Upper lobe of left lung (tissue), 6 donors: ENCODE measurements at places on chromosomes 13 and 19.
A peak's percentile ranks its signal among the peaks of the same experiment; 100 is the strongest.

DNA sequence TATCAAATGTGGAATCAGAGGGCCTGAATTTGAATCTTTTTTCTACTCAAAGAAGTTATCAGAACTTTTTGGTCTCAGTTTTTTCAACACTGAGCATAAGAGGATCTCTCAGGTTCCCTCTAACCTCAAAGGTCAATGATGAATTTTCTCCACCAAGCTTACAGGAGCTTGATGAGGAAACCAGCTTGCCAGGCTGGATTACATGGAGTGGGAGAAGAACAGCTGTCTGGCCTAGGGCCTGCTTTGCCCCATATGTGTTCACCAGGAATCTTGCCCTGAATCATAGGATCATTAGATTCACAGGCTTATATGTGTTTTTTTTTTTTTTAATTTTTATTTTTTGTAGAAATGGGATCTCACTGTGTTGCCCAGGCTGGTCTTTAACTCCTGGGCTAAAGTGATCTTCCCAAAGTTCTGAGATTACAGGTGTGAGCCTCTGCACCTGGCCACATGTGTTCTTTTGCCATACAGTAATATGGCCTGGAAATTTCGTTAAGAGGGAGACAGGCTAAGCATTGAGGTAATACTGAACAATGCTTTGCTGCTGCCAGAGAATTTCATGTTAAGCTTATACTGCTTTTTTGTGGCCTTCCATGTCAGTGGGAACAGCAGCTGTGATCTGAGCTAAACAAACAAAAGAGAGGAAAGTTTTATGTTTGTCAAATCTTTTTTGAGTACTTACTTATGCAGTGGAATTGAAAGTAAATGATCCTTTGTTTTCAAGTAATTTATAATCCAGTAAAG, 110.6 kb downstream of the DNAJC3 start:
- DNase-seq = no peak

DNA sequence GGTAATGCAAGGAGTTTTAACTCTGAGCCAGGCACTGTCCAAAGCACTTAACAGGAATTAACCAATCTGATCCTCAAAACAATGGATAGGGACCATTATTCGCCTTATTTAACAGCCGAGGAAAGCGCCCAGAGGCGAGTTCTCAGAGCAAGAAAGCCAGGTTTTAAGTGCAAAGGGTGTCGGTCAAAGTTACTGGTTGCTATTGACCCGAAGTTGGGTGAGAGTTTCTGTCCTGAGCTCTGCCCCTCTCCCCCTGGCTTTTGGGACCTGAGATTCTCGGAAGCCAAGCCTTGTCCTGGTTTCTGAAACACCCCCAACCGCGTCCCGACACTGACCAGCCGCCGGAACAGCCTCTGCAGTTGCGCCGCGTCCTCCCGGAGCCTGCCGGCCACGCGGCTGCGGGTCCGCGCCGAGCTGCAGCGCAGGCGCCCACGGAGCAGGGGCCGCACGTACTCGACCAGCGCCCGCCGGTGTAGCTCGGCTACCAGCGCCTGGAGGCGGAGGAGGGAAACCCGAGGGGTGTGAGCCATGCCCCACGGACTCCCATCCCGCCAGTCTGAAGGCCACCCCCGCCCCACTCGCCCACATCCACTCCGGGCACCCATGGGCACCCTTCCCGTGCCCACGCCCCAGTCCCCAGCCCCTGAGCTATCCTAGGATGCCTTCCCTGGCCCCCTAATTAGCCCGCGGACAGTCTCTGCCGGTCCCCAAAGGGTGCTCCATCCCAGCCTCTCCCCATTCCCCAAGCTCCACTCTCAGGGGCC, 27.8 kb downstream of the EXOC3L2 start:
- no peak for DNase-seq

GRCh38 chr13:30616927-30617314, 799 bp upstream of the USPL1 start:
- DNase-seq = no peak

DNA sequence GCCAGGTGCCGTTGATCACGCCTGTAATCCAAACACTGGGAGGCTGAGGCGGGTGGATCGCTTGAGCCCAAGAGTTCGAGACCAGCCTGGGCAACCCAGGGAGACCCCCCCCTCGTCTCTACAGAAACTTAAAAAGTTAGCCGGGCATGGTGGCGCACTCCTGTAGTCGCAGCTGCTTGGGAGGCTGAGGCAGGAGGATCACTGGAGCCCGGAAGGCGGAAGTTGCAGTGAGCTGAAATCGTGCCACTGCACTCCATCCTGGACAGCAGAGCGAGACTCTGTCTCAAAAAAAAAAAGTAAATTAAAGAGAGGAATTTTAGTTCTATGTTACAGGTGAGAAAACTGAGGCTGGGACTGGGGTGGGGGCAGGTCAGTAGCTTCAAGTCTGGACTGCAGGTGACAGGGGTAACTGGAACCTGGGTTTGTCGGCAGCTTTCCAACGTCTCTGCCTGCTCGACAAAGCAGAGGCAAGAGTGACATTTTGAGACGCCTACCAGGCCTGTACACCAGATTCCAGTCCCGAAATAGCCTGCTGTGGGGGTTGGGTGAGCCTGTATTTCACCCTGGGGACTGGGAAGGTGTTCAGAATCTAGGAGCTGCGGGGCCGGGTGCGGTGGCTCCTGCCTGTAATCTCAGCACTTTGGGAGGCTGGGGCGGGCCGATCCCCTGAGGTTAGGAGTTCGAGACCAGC, 1.2 kb downstream of the SELENOW start:
- no peak for DNase-seq

DNA sequence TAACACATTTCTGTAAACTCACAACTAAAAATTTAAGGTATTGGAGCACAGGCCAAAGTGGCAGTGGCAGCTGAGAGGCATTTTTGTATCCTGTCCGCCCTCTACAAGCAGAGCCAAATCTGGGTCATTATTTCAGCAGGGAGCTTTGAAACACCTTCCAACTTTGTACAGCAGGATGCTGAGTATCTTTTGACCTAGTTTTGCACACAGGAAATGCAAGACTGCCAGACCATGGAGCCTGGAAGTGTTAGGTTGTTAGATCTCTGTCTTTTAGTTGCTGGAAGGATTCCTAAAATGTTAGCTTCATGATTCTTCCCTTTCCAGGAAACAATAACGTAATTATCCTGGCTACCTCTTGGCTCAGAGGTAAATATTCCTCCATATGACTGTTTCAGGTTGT, 148.6 kb upstream of the ATXN8OS start:
- no peak for DNase-seq

DNA sequence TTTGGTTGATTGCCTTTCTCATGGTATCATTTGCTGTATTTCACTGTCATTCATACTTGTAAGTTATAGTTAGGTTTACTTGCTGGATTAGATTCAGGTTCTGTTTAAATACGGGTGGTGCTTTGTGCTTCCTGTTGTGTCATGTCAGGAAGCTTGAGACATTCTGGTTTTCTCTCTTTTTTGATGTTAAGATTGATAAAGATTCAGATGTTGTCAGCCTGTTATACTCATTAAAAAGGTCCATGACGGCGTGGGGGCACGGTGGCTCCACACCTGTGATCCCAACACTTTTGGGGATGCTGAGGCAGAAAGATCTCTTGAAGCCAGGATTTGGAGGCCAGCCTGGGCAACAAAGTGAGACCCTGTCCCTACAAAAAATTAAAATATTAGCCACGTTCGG, 45.7 kb downstream of the NAA16 start:
- no peak for DNase-seq

GRCh38 chr13:97848886-97849285, 104.6 kb upstream of the IPO5 start:
- no peak for DNase-seq

GRCh38 chr19:51490676-51491075, 10.9 kb downstream of the SIGLEC12 start:
- no peak for DNase-seq

GRCh38 chr13:65595916-65596315, 1634.2 kb downstream of the PCDH9 start:
- DNase-seq = no peak

GRCh38 chr13:97753942-97754670, 199.4 kb upstream of the IPO5 start:
- no peak for DNase-seq

GRCh38 chr13:80312012-80312704, 28.8 kb downstream of the SPRY2 start:
- no peak for DNase-seq

DNA sequence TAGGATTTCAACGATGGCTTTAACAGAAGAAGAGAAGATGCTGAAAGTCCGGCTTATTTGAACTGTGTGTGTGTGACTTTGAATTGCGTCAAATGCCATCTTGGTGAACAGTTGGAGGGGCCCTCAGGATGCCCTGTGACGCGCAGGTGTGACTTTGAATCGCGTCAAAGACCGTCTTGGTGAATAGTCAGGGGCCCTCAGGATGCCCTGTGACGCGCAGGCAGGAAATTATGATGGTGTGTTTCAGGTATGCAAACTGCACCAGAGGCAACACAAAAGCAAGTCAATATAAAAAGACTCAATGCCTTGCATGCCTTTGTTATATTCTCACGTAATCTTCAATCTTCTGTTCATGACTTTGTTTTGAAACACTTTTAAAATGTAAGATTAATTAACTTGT, 29.2 kb downstream of the ATP11A start:
- DNase-seq = no peak

DNA sequence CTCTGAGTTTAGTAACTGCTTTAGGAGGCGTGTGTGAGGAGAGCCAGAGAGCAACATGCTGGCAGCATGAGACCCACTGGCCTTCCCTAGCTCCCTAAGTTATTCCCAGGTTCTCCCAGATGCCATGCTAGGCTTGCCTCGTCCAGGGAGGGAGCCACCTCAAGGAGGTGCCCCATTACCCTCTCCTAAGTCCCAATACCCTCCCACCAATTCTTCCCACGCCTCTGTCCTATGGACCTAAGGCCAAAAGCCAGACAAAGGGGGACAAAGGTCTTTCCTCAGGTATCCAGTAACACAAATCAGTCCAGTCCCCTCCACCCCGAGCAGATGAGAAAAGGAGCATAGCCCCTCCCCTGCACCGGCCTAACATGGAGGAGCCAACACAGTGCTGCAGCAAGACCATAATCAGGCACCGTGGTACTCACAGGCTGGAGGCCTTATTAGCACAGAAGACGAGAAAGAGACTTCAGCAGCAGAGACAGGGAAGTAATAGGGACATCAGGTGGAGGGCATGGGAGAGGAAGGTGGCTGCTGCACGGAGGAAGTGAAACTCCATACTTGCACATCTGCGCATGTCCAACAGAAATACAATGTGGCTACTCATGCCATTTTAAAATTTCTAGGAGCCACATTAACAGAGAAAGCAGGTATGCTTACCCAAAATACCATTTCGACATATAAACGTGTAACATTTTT, 46.3 kb downstream of the BRD4 start:
- no peak for DNase-seq

DNA sequence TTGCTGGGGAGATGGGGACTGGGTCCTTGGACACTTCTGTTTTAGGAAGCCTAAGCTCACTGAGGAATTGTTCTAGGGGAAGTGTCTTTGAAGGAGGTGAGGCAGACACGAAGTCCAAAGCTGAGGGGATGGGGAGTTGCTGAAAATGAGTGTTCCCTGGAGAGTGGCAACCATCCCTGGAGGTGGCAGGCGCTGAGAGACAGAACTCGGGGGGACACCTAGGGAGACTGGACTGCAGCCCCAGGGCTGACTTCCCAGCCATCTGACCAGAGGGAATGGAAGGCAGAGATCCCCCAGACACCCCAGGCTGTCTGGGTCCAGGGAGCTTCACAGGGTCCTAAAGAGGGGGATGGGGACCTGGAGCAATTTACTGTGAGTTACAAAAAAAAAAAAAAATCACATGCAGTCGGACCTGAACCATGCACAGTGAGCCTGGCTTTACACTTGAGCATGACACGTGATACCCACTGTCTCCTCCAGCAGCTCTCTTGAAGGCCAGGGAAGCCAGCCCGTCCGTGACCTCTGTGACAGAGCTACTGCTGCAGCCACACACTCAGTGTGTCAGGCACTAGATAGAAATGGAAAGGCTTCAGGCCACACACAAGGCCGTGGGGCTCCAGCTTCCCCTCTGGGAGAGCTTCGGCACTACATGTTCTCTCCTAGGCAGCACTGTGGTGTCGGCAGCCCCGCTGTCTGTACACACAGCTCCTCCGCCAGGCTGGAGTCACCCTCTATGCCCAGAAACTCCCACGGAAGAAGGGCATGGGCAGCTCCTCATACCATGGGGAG, 77.1 kb upstream of the KCTD15 start:
- no peak for DNase-seq

GRCh38 chr13:91031508-91031907, 316.0 kb upstream of the MIR17HG start:
- DNase-seq = no peak

- DNase-seq = peak; percentile 61
Observed at GRCh38 chr19:4297901-4298809, 4.0 kb downstream of the TMIGD2 start.

DNA sequence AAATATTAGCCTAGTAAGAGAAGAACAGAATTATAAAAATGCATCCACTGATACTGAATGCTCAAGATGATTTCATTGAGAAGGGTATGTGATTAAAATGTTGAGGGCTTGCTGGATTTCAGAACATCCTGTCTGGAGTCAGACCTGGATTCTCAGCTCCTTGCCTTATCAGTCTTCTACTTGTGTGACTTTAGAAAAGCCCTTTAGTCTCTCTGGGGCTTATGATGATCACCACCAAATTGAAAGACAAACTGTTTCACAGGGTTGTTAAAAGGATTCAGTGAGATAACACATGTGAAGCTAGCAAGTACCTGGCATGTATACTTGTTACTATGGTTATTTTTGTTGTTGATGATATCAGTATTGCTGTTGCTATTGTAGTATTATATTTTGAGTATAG, 118.4 kb downstream of the GPC6 start:
- no peak for DNase-seq

- DNase-seq = peak; percentile 94
Observed at GRCh38 chr19:46728693-46729339, 11.9 kb upstream of the PRKD2 start.

GRCh38 chr19:43525836-43526771, 897 bp downstream of the ETHE1 start:
- DNase-seq = peak; percentile 30

- no peak for DNase-seq
Observed at GRCh38 chr13:51635137-51635878, 51.0 kb downstream of the WDFY2 start.

DNA sequence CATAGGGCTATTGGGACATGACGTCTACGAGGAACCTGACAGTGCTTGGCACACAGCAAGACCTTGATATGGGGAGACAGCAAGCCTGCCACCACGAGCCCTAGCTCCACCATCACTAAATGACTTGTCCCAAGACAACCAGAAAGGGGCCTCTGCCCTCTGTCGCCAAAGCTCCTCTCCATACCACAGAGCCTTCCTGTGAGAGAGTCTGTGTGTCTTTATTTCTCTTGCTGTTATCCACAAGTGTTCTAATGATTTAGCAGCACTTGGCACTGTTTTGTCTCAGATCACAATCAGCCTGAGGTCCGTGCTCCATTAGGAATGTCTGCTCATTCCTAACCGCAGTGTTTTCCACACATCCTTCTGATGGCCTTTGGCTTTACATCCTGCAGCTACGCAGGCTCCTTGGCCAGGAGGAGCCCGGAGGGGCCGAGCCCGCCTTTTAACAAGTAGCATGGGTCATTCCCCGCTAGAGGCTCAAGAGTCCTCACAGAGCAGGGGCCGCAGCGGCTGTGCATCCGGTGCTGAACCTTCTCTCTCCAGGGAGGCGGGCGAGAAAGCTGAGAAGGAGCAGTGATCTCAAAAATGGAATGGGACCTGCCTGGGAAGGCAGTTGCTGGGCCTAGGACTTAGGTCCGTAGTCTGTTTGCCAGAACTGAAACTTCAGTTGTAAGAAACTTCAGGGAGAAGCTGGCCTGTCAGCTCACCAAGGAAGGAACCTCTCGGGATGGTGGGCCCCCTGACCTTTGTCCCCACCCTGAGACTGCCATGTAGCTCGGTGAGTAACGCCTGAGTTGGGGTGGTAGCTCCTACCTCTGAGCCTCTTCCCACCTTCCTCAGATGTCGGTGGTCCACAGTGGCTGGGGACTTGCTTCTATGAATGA, 61.1 kb upstream of the HMGB1 start:
- DNase-seq = peak; percentile 45

- peak; percentile 78 for DNase-seq
Observed at GRCh38 chr19:57708641-57709361, at the start of gene ZNF154. Gene ZNF154, minus strand, starts transcription at chr19:57709204. Its CDS starts 233 bp downstream, at chr19:57708971.
